ENCODE measurements at places on chromosomes 12 and 14.

GRCh38 chr12:77974645-77975044 is 144.0 kb downstream of the NAV3 start:
- DNase-seq: no peak

DNA sequence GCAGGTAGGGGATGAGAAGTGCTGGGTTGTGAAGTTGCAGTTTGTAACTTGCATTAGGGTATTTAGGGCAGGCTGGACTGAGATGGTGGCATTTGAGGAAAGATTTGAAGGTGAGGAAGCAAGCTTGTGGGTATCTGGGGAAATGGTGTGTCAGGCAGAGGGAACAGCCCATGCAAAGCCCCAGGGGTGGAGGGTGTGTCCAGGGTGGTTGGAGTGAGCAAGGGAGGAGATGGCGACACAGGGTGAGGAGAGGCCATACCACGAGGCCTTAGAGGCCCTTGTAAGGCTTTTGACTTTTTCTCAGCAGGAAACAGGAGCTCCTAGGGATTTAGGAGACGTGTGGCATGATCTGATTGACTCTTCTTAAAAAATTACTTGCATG is 136.9 kb downstream of the NUAK1 start:
- no peak for DNase-seq

GRCh38 chr12:94704452-94705306 is 54.3 kb upstream of the TMCC3 start:
- no peak for DNase-seq

DNA sequence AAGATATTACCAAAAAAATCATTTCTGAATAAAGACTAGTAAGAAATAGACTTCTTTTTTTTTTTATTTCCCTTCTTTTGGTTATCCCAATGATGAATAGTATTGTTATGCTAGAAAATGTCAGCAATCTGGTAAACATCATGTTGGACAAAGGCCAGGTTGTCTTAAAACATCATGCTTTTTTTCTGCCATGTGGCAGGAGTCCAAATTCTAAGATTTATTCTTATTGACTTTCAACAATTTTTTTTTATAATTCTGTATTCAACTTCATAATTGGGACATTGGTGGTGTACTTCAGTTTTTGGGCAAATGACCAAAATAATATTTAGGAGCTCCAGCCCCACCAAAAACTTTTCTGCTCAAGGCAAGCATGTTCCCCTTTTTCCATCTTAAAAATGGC is 10.5 kb downstream of the DCN start:
- no peak for DNase-seq

DNA sequence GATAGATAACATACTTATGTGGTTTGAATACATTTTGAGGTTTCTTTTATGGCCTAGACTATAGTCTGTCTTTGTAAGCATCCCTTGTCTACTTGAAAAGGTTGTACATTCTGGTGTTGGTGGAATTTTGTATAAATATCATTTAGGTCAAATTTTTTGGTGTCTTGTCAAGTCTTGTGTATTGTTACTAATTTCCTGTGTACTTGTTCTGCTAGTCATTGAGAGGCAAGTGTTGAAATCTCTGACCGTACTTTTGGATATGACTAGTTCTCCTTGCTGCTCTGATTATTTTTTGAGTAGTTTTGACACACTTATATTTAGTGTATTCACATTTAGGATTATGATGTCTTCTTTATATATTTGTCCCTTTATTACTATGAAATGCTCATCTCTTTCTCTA is 219.6 kb downstream of the CCDC91 start:
- DNase-seq: no peak

- DNase-seq: no peak
Observed at GRCh38 chr14:51950007-51950406, 39.3 kb upstream of the RTRAF start.

DNA sequence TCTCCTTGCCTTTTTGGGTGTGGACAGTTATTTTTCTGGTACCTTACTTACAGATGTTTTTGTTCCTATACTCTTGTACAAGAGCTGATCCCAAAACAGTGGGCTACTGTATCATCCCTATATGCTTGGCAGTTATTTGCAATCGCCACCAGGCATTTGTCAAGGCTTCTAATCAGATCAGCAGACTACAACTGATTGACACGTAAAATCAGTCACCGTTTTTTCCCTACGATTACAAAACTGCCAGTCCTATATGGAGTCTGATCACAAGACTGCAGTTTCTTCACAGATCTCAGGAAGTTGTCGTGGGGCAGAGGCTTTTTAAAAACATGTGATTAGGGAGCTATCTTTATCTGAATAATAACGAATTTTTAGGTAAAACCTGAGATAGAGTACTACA is 1.3 kb downstream of the LYSET start:
- no peak for DNase-seq

DNA sequence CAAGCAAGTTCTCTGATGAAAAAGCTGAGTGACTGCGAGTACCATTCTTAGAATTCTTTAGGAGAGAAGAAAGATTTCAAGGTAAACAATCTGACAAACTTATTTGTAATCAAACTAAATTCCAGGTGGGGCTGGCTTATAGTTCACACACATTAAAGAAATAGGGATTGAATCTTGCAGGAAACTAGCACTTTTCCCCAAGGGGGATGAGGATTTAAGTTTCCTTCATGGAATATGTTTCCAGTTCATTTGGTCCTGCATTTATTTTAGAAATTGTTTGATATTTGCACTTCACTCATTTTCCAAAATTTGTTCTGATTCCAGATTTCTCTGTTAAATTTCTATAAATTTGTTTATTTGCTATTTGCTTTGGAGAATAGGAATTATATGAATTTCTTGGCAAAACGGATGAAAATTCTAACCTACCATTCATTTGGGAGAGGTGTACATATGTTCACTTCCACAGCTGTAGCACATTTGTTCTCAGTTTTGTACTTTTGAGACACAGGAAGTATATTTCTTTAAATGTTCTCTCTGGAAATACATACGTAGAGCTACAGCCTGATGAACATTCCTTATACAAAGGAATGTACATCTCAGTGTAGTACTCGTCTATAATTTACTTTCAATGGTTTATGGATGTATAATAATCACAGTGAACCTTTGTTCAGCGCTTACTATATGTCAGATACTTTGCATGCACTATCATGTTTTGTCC is 145.5 kb downstream of the AKAP6 start:
- no peak for DNase-seq

GRCh38 chr14:49769171-49769570 is 1.2 kb downstream of the KLHDC2 start:
- DNase-seq: no peak

GRCh38 chr12:112468046-112468445 is 49.3 kb downstream of the PTPN11 start:
- no peak for DNase-seq

- DNase-seq: no peak
Observed at GRCh38 chr12:1995205-1995896, 8.9 kb downstream of the DCP1B start.

- no peak for DNase-seq
Observed at GRCh38 chr12:54606556-54606955, 18.1 kb upstream of the PPP1R1A start.

GRCh38 chr12:101305226-101305779 is 25.4 kb downstream of the UTP20 start:
- DNase-seq: no peak

- no peak for DNase-seq
Observed at GRCh38 chr12:28099871-28100270, 90.4 kb upstream of the CCDC91 start.

GRCh38 chr14:21861153-21861552 is 187.5 kb upstream of the OR4E1 start:
- no peak for DNase-seq

Measured in GM12892 (cell line).